ENCODE measurements at places on chromosomes 2 and 18.

- peak; percentile 62 for DNase-seq
These were observed 32.9 kb upstream of the EHBP1 start for GRCh38 chr2:62672601-62673000.

- DNase-seq = peak; percentile 88
These were observed 841.6 kb downstream of the TRIB2 start for GRCh38 chr2:13558368-13558767.

- DNase-seq = peak; percentile 97
These were observed 117.6 kb upstream of the FOSL2 start for GRCh38 chr2:28274911-28275685.

DNA sequence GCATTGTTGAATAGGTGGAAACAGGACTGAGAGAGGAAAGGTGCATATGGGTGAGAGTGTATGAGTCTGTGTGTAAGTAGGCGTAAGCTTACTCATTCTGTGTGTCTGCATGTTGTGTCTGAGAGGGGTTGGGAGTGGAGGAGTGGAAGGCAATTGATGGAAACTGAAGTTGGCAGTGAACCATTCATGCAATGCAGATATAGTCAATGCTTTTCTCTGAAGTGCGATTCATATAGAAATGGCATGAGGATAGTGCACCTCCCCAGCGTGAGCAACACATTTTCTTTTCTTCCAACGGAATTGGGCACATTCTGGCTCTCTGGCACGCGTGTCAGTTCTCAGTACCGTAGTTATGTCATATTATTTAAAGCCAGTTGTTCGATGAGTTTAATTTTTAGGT is 250.5 kb downstream of the NYAP2 start:
- no peak for DNase-seq

DNA sequence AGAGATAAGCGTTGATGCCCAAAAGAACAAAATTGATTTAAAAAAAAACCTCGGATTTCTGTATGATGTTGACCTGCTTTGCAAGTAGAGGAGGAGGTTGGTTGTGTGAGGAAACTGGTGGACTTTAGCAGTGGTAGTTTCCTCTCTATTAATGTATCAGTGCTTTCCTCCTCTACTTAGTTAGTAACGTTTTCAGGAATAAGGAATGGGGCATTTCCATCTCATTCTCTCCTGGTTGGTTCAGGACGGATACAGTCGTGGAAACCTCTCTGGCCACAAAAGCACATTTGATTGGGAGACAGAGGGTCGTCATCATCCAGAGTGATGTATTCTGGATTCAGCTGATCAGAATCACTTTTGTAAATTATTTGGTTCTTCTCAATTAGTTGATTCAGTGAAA is 1.5 kb downstream of the FHOD3 start:
- no peak for DNase-seq

DNA sequence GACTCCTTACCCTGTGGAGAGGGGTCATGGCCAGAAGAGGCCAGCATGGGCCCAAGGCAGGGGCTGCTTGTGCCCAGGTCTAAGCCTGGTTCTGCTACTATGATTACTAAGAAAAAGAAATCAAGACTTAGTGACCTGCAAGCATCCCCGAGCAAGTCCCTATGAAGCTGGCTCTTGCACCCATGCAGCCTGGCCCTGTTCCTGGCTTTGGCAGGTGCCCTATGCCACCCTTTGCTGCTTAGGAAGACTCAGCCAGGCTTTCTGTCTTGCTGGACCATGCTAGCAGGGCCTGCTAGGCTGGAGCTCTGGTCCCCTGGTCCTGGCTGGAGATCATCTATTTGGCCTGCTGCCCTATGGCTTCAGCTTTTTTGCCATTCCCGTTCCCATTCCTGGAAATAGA is 309.4 kb upstream of the EPAS1 start:
- DNase-seq = no peak

DNA sequence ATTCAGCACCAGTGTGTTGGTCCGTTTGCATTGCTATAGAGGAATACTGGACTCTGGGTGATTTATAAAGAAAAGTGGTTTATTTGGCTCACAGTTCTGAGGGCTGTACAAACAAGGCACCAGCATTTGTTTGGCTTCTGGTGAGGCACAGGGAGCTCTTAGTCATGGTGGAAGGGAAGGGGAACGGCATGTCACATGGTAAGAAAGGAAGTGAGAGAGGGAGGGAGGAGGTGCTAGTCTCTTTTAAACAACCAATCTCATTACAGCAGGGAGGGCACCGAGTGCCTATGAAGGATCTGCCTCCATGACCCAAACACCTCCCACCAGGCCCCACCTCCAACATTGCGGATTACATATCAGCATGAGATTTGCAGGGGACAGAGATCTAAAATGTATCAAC is 143.9 kb upstream of the DLX2 start:
- peak; percentile 69 for DNase-seq

DNA sequence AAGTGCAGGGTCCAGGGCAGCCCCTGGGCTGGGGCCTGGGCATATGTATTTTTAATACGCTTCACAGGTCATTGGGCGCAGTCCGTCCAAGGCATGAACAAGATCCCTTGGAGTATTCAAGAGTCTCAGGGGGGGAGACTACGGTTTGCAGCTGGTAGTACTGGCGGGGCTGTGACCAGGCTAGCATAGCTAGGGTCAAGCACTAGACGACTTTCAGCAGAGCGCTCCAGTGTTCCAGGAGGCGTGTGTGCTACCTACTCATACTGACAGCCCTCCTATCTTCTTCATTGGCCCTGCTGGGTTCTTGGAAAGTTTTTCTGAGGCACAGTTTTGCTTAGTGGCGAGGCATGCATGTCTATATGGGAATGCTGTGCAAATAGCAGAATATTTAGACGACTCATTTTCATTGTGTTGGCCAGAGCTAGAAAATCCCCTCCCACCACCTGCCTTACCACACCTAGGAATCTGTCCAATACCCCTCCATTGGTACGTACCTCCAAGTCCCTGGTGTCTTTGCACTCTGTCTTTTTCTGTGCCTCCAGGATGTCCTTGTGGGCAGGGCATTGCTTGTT is 68.2 kb downstream of the GLI2 start:
- peak; percentile 30 for DNase-seq

GRCh38 chr18:2625217-2625616 is 30.3 kb upstream of the SMCHD1 start:
- no peak for DNase-seq

GRCh38 chr2:74528600-74529356 is 728 bp downstream of the AUP1 start:
- DNase-seq = peak; percentile 69

DNA sequence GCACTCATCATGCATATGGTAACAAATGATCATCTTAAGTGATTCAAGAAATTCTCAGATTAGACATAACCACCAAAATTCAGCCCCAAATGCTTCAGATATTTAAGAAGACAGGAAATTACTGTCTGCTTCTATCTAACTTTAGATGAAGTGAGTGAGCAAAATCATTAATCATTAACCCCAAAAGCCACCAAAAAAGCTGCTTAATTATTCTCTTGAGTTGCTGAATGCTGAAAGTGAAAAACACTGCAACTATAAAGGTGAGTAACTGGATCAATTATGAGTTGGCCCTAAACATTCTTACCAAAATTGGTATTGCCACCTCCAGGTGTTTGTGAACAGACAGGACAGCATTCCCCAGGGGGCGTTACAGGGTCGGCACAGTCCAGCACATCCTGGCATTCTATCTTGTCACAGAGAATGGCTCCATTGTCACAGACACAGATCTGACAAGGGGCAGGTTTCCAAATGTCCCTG is 69.6 kb downstream of the COL5A2 start:
- DNase-seq = no peak

DNA sequence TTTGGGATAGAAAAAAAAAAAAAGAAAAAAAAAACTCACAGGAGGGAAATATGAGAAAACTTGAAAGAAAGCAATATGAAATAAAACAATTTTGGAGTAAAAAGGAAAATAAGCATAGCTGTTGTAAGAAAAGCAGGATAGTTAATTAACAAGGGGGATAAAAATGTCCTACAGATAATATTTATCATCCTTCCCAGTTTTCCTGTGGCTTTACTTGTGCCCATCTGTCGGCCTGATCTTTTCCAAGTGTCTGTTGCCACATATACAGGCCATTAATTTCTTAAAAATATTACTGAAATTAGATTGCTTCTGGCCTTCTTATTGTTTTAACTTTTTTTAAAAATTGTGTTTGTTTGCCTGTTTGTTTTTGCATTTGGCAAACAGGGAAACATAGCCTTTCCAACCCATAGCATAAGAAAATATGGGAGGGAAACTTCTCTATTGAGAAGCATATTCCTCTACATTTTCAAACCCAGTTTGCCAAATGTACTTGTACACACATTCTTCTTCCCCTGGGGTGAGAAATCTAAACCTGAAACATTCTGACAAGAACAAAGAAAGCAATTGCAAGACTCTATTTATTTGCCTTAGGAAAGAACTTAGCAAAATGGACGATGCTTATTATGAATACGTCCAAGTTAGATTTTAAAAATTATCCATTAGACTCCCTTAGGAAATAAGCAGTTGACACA is 272.3 kb downstream of the CDH20 start:
- no peak for DNase-seq

DNA sequence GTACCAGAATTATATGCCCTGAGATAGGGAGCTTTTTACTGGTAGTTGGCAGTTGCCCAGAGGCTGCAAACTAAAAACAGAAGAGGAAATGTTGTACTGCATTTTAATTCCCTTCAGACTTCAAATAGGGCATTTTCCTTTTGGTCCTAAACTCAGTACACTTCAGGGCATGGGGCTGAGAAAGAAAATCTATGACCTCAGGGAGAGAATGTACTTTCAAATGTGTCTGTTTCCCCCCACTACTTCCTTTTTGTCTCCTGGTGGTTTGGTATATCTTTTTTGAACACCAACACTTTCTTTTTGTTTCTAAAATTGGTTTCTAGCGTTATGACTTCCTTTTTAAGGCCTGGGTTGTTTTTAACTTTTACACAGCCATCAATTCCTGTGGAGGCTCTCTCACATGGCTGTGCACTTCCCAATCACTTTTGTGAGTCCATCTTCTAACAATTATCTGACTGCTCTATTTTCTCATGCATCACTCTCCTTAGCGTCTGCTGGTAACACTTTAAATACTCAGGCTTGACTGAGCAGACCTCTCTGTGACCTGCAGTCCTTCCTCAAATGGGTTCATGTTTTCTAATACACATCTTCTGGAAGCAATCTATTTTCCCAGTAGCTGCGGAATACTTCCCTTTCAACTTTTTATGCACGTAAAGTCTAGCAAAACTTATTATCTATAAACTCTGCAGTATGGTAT is 596.0 kb downstream of the LRP1B start:
- no peak for DNase-seq

DNA sequence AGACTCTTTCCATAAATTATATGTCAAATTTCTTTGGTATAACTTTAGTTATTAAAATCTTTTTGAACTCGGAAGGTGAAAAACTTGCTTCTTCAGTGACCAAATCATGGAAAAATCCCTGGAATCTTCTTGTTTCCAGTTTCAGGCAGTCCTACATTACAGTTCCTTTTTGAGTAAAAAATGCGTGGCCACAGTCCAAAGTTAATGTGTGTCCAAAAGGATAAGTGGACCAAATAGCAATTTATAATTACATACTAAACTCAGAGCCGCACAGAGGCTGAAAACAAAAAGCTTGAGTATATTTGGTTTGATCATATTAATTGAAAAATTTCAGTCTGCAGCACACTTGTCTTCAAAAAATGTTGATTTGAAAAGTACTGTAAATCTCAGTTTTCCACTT is 28.4 kb upstream of the DYNC2LI1 start:
- no peak for DNase-seq

- no peak for DNase-seq
These were observed 108.4 kb downstream of the COL6A3 start for GRCh38 chr2:237305579-237305978.

DNA sequence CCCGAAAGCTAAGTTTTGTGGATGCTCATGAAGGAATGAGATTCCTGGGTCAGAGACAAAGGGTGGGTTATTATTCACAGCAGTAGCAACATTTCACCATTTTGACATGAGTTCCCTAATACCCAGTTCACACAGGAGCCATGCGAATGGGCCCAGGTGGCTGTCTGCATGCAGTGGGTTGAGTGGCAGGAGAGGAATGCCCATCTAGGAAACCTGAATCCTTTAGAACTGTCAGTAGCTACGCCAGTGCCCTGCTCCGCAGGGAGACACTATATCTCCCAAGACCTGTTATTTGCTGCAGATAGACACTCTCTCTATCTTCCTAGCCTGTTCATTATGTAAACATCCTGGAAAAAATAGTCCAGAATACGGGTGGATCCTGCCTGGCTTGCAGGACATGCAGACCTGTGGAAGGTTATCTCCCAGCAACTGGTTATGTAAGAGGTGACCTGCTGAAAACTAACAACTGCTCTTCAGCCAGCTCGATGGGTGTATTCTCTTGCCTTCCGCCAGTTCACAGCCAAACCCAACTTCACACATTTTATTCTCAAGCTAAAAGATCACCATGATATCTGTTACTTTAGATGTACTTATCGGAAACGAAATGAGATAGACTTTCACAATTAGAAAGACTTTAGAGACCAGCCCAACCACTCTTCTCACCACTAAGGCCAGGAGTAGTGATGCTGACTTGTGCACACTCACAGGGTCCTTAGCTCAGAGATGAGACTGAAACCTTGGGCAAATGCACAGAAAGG is 59.1 kb downstream of the MBP start:
- DNase-seq = no peak

GRCh38 chr18:22551536-22552151 is 133.9 kb upstream of the CTAGE1 start:
- peak; percentile 92 for DNase-seq

GRCh38 chr2:54310961-54311360 is 54.9 kb upstream of the TSPYL6 start:
- no peak for DNase-seq

- DNase-seq = no peak
These were observed 5.8 kb upstream of the HOXD1 start for GRCh38 chr2:176182671-176183070.

DNA sequence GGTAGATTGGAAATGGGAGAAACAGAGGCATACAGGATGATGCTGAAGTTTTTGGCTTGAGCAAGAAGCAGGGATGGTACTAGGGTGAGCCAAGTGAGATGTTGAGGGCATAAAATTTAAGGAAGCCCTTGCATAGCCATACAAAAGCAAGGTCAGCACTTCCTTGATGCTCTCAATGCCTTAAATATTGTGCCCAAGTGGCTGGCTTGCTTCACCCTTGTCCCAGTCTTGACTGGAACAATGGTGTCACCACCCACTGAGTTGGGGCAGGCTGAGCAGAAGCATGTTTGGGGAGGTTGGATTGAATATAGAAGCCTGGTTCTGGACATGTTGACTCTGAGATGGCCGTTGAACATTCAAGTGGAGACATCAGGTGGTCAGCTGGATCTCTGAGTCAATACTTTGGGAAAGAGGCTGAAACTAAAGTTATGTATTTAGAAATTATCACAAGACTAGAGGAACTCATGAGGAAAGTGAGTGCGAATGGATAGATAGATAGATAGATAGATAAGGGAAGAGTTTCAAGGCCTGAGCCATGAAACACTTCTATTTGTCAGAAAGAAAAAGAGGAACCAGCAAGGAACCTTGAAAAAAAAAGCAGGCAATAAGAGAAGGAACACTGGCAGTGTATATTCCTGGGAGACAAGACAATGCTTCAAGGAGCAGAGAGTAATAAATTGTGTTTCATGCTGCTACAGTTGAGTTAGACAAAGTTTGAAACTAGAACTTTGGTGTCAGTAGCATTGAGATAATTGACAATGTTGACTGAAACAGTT is 43.0 kb upstream of the HNMT start:
- DNase-seq = no peak

- DNase-seq = no peak
These were observed 239.3 kb upstream of the CDH20 start for GRCh38 chr18:61093965-61094364.
